ENCODE measurements at places on chromosomes 4 and X.

DNA sequence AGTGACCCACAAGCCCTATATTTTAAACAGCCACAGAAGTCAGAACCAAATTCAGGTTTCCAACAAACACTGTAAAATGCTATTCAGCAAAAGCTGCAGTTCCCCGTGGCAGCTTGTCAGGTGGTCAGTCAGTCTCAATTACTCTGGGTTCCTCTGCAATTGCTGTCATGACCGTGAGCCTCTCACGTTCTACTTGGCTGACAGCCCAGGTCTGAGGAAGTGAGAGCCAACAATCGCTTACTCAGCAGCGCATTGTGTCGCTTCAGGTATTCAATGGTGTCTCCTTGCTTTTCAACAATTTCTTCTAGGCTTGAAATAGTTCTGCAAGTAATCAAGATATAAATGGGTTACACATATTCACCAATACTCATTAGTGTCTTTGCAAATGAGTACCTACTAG, 25.8 kb downstream of the TRIM75 start:
- no peak for DNase-seq

GRCh38 chr4:124318292-124318691, 394.2 kb downstream of the ANKRD50 start:
- no peak for DNase-seq

- no peak for DNase-seq
Observed at GRCh38 chr4:20445933-20446723, 194.4 kb downstream of the SLIT2 start.

DNA sequence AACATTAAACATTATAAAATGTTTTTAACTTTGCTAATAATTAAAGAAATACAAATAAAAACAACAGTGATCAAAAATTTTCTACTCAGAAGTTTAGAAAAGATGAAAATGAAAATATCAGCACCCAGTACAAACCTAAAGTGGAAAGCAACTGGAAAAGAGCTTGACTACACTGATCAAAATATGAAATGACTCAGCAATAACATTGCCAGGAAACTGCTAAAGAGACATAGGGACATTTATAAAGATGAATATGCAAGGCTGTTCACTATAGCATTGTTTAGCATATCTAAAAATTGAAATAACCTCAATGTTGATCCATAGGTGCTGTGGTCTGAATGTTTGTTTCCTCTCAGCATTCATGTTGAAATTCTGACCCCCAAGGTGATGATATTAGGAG, 88.5 kb upstream of the NOCT start:
- no peak for DNase-seq

GRCh38 chr4:10096978-10097335, 19.6 kb downstream of the WDR1 start:
- DNase-seq = no peak

DNA sequence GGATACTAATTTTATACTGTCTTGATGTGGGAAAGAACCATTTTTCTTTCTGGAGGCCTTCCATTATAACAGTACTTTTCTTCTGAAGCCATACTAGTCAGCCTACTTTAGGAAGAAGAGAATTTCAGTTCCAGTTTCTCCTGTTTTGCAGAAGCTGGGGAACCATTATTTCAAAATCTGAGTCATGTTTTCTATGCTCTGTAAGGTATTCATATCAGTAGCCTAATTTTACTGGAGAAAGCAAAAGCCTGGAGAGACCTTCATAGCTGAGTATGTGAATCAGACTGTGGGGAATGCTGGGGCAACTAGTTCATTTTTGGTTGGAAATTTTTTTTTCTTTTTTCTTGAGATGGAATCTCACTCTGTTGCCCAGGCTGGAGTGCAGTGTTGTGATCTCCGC, 22.4 kb downstream of the AFF1 start:
- DNase-seq = no peak

DNA sequence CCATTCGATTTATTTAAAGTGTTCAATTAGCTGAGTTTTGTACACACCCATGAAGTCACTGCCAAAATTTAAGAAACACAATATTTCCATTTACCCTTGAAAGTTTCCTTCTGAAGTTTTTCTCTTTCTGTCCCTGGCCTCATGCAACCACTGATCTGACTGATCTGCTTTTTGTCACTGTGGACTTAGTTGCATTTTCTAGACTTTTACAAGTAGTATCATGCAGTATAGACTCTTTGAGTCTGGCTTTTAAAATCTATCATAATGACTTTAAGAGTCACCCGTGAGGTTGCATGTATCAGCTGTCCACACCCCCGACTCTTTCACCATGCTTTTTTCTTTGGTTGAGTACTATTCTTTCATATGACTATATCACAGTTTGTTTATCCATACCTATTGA, 29.0 kb upstream of the PDLIM3 start:
- no peak for DNase-seq

GRCh38 chr4:8200302-8200975, 1.3 kb downstream of the SH3TC1 start:
- peak; percentile 24 for DNase-seq

GRCh38 chr4:140268186-140268841, 105.1 kb upstream of the SCOC start:
- DNase-seq = no peak

DNA sequence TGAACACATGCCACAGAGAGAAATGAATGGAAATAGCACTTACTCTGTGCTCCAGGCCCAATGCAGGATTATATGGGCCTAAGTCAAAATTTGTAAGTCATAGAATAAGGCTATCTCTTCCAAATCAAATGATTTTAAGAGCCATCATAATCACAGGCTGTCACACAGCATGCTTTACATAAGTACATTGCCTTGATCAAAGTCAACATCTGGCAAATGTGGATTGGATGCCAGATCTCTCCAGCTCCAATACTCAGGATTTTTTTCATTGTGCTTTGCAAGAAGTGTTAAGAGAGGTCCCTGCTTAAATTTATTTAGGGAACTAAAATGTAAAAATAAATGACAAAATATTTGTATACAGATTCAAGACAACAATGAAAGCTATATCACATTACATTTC, 299.9 kb downstream of the PRDM5 start:
- DNase-seq = no peak

- DNase-seq = no peak
Observed at GRCh38 chr4:7429601-7430078, 5.1 kb downstream of the PSAPL1 start.

- DNase-seq = no peak
Observed at GRCh38 chr4:123443401-123444289, 47.0 kb downstream of the SPRY1 start.

DNA sequence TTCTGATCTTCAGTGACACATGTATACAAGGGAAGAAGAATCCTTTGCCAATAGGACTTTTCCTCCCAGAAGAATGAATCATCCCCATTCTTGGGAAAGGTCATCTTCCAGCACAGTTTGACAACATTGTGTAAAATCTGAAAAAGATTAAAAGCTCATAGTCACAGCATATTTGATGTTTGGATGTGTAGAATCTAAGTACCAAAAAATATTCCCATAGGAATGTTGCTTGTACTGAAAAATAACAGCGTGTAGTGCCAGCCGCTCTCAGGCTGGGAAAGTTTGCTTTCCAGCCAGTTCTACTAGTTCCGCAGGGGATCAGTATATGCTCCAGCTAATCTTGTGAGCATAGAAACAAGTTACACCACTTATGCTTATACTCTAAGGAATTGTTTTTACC, 74.7 kb upstream of the IL13RA1 start:
- DNase-seq = no peak

DNA sequence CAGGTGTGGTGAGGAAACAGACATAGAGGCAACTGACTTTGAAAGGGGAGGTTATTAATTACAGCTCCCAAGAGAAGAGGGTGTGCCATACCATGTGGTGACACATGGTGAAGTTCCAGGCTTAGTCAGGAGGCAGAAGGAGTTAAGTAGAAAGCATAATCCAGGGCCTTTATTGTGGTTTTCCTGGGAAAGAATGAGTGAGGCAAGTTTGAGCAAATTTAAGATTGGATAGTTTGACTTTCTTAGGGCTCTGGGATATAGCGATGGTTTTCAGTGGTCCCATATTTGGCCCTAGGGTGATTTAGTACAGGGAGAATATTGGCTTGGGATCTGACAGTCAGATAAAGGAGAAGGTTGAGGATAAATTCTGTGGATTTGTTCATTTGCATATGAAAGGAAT, 495.9 kb upstream of the FSTL5 start:
- DNase-seq = no peak

DNA sequence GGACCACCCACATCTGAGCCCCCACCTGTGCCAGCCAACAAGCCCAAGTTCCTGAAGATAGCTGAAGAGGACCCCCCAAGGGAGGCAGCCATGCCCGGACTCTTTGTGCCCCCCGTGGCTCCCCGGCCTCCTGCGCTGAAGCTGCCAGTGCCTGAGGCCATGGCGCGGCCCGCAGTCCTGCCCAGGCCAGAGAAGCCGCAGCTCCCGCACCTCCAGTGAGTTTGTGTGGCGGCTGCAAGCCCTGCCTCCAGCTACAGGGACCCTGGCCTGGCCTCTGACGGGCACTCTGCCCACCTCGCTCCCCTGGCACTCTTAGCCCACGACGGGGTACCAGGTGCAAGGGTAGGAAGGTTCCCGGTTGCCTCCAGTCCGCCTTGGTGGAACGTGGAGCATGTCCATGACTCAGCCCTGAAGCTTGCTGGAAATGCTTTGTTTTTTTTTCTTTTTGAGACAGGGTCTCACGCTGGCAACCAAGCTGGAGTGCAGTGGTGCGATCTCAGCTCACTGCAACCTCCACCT, 13.7 kb upstream of the ADD1 start:
- DNase-seq = no peak

DNA sequence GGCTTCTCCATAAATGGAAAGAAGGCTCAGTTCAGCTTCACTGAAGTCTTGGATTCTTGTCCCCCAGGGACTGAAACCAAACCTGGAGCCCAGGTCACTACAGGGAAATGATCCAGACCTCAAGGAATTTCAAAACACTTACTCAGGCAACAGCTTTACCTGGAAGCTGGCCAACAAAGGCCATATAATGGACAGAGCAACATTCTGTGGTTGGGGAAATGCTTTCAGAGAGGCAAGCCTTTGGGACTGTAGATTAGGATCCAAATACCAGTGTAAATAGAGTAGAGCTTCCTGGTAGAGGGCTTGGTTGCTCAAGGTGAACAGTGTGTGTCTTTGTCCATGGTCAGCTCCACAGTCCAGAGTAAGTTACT, 57.0 kb upstream of the PROM1 start:
- DNase-seq = no peak

- no peak for DNase-seq
Observed at GRCh38 chrX:50615570-50616158, 145.0 kb upstream of the DGKK start.

DNA sequence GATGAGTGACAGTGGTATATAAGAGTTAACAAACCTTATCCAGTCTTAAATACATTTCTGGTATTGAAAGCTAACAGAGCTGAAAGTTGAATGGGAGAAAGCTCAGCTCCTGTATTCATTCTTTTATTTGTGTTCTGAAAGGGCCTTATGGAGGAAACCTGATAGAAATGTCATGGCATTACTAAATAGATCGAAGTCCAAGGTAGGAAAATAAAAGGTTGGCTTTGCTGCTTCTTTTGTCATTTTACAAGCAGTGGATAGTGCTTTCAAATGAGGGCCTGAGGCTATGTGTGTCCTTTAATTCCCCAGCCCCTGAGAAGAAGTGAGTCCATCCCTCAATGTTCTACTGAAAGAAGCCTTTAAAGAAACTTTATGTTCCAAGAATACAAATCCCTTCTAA, 974.3 kb upstream of the INTU start:
- DNase-seq = no peak

GRCh38 chr4:128521648-128522111, 234.1 kb upstream of the PGRMC2 start:
- DNase-seq = no peak

- DNase-seq = no peak
Observed at GRCh38 chr4:26420913-26421312, 69.4 kb downstream of the CCKAR start.

- no peak for DNase-seq
Observed at GRCh38 chr4:172997217-172997609, 171.4 kb upstream of the GALNT7 start.

GRCh38 chrX:155577682-155578081, 35.1 kb downstream of the TMLHE start:
- DNase-seq = no peak

DNA sequence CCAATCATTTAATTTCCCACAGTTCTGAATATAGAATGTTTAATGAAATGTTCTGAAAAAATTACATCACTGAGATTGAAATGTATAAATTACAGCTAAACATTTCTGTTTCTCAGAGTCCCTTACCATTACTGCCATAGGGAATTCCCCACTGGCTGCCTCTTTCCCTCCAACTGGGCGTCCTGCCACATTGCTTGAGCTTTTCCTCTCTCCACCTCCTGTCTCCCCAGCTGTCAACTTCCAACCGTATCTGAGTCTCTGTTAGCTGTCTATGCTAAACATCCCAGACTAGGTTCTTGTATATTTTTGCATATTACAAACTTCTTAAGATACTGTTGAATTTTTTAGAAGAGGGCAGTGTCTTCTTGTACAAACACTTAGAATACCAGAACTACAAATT, 407.3 kb upstream of the SLIT2 start:
- no peak for DNase-seq

- no peak for DNase-seq
Observed at GRCh38 chr4:74314329-74314728, 6.1 kb downstream of the EPGN start.

GRCh38 chrX:119647089-119647488, 40.9 kb upstream of the NKRF start:
- no peak for DNase-seq

DNA sequence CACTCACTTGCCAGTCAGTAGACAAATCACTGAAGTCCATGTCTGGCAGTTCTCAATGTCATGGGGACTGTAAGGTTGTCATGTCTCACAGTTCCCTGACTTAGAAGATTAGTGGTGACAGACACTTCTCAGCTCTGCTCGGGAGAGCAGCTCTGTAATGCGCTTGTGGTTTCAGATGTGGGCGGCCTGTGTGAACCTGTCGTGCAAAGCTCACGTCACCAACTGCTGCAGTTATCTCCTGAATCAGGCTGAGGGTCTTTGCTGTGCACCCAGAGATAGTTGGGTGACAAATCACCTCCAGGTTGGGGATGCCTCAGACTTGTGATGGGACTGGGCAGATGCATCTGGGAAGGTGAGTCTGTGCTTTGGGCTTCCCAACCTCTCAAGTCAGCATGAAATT, at the start of gene IL9R:
Gene IL9R, plus strand, starts transcription at position 261 of the 400 bp plus-strand sequence. Its CDS starts 64 bp downstream, at position 325.
- DNase-seq = peak; percentile 23

DNA sequence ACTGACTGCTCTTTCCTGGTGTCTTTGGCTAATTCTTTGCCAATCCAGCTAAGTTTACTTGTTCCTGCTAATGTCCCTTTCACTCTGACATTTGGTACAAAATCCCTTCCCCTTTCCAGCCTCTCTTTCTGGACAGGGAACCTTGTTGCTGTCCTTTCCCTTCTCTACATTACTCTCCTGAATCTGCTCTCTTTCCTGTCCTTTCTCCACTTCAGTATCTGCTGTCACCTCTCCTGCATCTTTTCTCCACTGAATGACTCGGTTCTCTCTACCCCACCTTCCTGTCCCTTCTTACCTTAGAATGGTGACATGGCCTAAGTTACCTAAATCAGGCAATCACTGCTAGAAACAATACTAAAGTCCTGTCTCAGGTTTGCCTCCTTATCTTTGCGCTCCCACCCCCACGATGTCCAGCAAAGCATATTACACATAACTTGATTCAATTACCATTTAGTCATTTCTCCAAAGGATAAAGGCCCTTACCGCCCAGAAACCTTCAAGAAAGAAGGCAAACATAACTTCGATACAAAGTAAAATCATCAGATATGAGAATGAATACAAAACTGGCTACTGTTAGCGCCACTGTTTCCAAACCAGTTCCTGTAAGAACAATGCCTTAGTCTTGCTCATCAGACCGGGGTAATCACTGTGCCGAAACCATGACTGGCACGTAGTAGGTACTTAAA, 890 bp downstream of the BOD1L1 start:
- DNase-seq = no peak

GRCh38 chr4:26197018-26197779, 123.6 kb upstream of the RBPJ start:
- DNase-seq = peak; percentile 72
